ENCODE measurements at places on chromosomes 4 and X.

DNA sequence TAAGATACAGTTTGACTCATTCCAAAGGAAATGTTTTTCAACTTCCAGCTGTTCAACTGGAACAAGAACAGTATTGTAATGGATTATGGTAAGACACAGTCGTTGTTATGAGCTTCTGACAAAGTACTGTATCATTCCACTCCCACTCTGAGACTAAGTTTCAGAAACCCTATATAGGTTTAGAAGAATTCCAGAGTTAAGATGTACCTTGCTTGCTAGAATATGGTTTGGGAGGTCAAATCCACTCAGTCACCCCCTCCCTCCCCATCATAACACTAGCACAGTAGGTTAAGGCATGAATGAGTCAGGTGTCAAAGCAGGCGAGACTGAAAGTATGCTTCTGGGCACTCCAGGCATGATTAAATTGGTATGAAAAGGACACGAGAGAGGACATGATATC, 339.7 kb downstream of the DMD start:
- no peak for DNase-seq

- DNase-seq = no peak
These were observed at the start of gene SHROOM4 for GRCh38 chrX:50813843-50814661. TSS of gene SHROOM4 (minus strand) at chrX:50814194. CDS start at chrX:50814018, 176 bp downstream.

- DNase-seq = no peak
These were observed 262.0 kb upstream of the EDA2R start for GRCh38 chrX:66900886-66901285.

DNA sequence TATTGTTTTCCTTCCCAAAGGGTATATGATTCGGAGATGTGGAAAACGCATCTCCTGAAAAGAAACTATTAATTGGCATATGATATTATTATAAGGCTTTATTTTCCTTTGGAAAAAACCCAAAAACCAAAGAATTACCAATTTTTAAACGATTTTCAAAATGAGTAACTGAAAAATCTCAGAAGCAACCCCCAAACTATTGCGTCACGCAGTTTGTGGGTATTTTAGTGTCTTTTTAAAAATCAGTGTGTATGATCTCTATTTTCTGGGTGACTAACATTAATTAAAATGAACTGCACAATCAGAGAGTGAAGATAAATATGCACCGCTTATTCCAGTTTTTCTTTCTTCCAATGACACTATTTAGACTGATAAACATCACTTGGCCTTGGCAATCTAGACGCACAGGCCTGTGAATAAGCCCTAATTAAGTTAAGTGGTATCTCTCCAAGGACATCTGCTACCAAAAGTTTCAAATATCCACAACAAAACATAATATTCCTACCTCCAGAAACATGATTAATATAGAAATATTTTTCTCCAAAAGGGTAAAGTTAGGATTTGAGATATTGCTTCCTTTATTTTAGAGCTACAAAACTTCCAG, 511.5 kb upstream of the FAM241A start:
- DNase-seq = no peak
